ENCODE measurements at places on chromosomes 5 and 9.

- DNase-seq, result peak; percentile 26
These were observed 48.9 kb upstream of the NRARP start for GRCh38 chr9:137350696-137351584.

DNA sequence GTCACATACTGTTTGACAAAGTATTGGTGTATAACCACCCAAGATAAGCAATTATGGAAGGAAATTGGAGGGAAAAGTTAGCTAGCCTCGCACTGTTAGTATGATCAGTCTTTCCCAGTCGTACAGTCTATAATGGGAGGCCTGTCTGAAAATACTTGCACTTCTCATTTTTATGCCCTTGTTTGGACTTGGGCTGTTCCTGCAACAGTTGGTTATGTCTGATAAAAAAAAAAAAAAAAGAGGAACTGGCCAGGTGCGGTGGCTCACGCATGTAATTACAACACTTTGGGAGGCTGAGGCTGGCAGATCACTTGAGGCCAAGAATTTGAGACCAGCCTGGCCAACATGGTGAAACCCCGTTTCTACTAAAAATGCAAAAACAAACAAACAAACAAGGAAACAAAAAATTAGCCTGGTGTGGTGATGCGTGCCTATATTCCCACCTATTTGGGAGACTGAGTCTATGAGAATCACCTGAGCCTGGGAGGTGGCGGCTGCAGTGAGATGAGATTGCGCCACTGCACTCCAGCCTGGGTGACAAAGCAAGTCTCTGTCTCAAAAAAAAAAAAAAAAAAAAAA lies 58.3 kb upstream of the ANKRD33B start:
- no peak for DNase-seq

DNA sequence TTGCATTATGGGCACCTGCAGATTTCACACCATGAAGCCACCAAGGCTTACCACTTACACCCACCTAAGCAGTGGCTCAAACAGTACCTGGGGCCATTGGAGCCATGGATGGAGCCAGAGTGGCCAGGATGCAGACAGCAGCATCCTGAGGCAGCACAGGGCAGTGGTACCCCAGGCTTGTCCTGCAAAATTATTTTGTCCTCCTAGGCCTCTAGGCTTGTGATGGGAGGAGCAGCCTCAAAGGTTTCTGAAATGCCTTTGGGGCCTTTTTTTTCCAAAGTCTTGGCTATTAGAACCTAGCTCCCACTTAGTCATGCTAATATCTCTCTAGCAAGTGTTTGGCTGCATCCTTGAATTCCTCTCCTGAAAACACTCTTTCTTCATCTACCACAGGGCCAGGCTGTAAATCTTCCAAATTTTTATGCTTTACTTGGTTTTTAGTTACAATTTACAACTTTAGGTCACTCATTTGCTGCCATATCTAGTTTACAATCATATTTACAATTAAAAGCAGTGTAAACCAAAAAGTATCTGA lies 15.7 kb downstream of the TMC1 start:
- no peak for DNase-seq

DNA sequence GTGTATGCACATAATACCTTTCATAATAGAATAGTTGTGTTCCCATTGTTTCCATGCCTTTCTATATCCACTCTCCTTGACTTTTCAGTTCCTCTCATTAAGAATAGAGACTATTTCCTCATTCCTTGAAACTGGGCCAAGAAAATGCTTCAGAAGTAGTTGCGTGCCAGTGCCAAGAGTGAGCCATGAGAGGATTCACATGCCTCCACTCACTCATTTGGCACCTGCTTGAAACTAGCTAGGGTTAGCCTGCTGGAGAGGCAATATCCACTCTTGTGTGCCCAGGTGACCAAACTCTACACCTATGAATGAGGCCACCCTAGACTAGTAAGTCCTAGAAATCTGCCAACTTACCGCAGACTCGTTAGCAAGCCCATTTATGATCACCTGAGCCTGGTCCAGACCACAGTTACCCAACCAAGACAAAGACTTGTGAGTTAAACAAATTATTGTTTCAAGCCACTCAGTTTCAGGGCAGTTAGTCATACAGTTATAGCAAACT lies 276.3 kb downstream of the EPB41L4A start:
- DNase-seq, result no peak

DNA sequence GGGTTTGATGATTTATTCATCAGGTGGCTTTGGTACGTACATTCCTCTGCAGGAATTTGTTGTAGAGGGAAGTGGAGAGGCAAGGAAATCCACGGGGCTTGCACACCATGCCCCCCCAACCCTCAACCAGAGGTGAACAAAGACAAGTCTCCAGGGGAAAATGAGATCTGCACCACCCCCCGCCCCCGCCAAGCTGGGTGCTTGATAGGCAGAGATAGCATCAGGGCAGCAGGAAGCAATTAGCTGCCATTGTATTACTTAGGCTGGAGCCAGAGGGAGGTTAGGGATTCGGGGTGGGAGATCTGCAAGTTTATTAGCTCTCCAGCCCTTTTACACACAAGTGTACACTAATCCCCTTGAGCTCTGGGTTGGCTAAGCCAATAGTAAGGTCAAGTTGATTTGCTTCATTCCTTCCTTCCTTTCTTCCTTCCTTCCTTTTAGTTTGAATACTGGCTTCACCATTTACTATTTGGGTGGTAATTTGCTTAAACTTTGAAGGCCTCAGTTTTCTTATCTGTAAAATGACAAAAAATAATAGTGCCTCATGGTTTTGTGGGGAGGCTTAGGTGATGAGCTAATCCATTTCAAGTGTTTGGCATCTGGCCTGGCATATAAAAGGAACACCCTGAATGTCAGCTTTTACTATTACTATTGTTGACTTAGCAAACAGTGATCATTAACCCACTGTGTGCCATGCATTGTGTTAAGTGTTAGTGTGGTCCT lies 34.1 kb downstream of the SPRY4 start:
- DNase-seq, result peak; percentile 46

GRCh38 chr5:135158982-135159381 lies 125.0 kb upstream of the PITX1 start:
- no peak for DNase-seq

GRCh38 chr5:179195561-179196404 lies 135.6 kb downstream of the ZNF354C start:
- DNase-seq, result no peak

DNA sequence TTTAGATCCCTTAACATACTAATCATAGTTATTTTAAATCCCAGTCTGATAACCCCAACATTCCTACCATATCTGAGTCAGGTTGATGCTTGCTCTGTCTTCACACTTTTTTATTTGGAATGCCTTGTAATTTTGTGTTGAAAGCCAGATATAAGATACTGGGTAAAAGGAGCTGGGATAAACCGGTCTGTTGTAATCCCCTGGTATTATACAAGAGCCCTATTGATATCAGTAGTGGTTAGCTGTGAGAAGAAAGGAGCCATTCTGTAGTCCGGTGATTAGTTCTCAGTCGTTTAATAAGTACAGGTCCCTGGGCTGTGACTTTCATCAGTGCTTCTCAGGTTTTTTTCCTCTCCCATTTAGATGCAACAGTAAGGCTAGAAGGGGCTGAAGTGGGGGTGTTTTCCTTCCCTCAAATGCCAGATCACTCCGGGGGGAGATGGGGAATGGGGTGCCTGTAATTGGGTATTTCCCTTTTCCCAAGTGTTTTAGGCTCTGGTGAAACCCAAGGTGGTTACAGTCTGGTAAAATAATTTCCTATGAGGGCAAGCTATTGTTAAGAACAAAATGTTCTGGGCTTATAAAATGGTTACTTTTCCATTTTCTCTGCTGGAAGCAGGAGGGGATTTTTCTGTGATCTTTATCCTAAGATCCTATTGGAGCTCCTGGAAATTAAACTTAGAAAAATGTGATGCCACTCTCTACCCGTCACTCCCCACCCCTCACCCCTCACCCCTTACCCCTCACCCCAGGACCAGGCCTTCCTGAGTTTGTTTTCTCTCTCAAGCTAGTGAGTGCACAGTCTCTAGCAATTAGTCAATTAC lies 72.7 kb downstream of the KCNN2 start:
- DNase-seq, result no peak

DNA sequence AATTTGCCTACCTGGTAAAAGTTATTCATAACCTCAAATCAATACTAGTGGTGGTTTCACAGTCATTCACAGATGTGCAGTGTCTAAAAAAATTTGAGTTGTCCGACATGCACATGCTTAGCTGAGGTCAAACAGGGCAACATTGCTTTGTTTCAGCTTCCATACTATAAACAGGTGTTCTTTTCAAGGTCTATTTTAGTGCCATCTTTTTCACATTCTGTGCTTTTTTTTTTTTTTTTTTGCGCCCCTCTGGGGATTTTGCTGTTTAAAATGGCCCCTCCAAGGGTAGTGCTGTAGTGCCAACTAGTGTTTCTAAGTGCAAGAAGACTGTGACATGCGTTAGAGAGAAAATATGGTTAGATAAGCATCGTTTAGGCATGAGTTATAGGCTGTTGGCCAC lies 14.5 kb downstream of the PHAX start:
- DNase-seq, result no peak

GRCh38 chr9:125359011-125359410 lies 97.4 kb downstream of the GAPVD1 start:
- DNase-seq, result peak; percentile 72

DNA sequence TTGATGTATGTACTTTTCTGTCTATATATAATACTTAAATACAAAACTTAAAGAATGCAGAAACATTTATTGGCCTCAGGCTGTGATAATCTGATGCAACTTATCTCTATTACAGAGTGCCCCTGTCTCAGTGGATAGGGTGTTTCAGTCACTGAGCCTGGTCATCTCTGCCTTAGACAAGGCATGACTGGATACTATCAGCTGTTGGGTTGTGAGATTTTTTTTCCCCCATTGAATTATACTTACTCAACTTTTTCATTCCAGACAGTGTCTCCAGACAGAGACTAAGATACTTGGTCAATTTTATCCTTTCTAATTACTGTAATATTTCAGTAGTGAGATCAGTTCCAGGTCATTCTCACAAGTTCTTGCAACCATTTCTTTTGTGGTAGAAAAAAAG lies 26.7 kb downstream of the XRCC4 start:
- DNase-seq, result no peak

- DNase-seq, result no peak
These were observed 67.1 kb upstream of the CDK20 start for GRCh38 chr9:88041447-88041846.

GRCh38 chr9:106728860-106729259 lies 134.1 kb upstream of the ZNF462 start:
- no peak for DNase-seq

GRCh38 chr5:169788168-169788567 lies 151.1 kb downstream of the DOCK2 start:
- no peak for DNase-seq

DNA sequence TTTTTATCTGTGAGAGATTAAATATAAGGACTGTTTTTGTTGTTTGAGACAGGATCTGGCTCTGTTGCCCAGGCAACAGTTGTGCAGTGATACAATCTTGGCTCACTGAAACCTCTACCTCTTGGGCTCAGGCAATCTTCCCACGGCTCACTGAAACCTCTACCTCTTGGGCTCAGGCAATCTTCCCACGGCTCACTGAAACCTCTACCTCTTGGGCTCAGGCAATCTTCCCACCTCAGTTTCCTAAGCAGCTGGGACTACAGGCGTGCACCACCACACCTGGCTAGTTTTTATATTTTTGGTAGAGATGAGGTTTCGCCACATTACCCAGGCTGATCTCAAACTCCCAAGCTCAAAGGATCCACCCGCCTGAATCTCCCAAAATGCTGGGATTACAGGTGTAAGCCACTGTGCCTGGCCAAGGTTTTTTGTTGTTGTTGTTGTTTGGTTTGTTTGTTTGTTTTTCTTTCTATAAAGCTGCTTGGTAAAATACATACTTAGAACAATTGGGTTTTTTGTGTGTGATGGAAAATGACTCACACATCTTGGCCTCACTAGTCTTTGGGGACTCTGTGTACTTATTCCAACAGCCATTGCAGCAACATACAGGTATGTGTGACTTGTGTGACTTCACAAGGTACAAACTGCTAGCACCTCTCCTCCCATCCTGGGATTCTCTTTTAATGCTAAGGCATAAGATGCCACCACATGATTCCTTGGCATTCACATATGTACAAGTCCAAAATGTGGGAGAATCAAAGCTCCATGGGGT lies 36.5 kb upstream of the RASA1 start:
- DNase-seq, result no peak

DNA sequence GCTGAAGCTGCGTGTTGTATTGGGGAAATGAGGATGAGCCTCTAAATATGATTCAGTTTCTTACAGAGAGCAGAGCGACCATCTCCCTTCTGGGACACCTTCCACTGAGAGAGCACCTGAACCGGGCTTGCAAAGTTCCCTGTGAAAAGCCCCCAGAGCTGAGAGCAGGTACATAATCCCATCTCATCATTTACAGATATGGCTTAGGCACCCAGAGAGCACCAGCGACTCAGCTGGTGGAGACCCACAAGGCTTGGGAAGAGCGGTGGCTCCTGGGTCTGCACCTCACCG lies 324.3 kb upstream of the IRX4 start:
- DNase-seq, result no peak

- peak; percentile 75 for DNase-seq
These were observed 32.3 kb downstream of the TNPO1 start for GRCh38 chr5:72848474-72849428.

DNA sequence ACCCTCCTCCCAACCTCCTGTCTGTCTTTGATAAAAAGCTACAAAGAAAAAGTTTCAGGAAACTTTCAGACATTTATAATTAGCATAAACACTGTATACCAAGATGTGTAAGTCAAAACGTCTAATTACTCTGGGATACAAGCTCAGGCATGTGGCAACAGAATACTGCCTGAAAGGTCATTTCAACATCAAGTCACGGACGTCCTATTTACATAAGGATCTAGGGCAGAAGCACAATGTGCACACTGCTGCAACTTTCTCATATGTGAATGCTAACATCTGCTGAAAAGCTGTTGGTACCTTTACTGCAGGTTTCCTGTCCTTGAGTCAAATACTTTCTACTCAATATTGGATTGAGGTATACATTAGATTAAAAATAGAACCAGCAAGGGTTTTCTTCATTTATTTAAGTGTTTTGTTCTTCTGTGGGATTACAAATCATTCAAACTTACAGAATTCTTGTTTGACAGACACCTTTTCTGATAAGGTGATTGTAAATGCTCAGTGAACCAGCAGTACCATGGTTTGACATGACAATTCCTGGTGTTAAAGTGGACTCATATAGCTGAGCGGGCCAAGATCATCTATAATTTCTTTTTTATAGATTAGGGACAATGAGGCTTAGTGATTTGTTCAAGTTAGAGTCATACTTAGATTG lies 36.8 kb downstream of the ELL2 start:
- DNase-seq, result no peak

DNA sequence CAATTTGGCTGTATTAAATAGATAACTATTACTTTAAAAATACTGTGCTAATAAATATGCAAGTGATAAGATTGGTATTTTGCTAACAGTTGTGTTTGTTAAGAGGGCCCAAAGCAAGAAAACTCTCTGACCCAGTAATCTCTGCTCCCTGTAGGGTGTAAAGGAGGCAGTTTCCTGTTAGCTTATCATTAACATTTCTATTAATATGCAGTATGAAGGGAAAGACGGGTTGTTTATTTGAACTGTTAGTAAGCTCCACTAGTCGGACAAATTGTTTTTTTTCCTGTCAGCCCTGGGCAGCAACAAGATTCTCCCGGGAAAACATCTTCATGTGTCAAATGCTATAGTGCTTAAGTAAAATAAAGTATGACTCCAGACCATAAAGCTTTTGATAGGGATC lies 35.6 kb downstream of the ERP44 start:
- DNase-seq, result no peak

GRCh38 chr9:107161338-107161737 lies 121.7 kb upstream of the RAD23B start:
- no peak for DNase-seq

GRCh38 chr5:146888351-146888978 lies 9.9 kb upstream of the PPP2R2B start:
- DNase-seq, result no peak
